Stomach (tissue), 19 donors: ENCODE measurements at places on chromosomes 6 and 20. TPM values are rescaled to one million over a fixed set of nuclear protein-coding genes. Genes with fewer than 3 reads are reported as not detected.
A peak's percentile ranks its signal among the peaks of the same experiment; 100 is the strongest.

DNA sequence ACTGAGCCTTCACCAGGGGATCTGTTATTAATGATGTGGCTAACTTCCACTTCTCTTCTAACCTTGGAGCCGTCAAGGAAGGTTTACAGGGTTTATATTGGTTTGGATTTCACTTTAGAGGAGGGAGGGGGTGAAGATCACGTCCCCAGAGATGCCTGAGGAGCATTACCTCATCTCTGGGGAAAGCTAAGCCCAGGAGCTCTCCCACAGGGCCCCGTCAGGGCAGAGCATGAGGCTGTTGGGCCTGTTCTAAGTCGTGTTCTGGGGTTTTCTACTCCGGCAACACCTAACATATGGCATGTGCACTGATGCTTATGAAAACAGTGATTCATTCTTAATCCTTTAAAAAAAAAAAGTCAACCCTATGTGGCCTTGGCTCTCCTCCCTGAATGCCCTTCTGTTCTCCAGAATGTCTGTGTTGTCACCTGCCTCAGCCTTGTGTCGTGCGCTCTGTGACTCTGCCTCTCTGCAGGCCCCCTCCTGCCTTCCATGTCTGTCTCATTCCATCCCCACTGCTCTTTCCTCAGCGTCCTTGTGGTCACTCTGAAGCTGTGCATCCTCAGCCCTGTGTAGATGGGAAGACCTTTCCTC is 97.4 kb upstream of the JARID2 start:
- H3K27me3 ChIP-seq: no peaks in the 10 kb centered on the region
- DNase-seq: peak; percentile 59
- no peak overlapping the region for H3K27ac ChIP-seq
- H3K4me1 ChIP-seq: no peaks in the 10 kb centered on the region
- H3K4me3 ChIP-seq: no peak overlapping the region
- H3K36me3 ChIP-seq: no peaks in the 10 kb centered on the region

- no peak for DNase-seq
- H3K36me3 ChIP-seq: no peaks in the 10 kb centered on the region
- H3K27me3 ChIP-seq: no peaks in the 10 kb centered on the region
- H3K27ac ChIP-seq: peak overlapping the region; percentile 18
Observed at GRCh38 chr6:166588691-166589336, 2.3 kb upstream of the RAMACL start.

DNA sequence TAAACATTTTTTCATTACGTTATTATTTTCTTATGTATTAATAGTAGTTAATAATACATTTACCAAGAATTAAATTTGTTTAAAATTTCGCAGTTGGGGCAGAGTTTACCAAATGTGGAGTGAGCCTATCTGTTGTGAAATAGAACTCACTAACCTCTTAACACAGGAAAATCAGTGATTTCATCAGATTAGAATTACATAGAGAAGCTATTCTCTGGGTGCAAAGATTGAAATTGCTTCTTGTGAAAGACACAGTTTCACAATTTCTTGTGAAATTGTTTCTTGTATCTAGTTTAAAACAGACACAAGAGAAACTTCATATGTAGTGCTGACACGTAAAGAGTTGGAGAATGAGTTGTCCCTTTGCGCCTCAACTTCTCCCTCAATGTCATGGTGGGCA is 69.4 kb upstream of the PRL start:
- H3K4me1 ChIP-seq: no peaks in the 10 kb centered on the region
- no peak overlapping the region for H3K27ac ChIP-seq
- no peaks in the 10 kb centered on the region for H3K36me3 ChIP-seq
- DNase-seq: no peak
- H3K27me3 ChIP-seq: no peaks in the 10 kb centered on the region

DNA sequence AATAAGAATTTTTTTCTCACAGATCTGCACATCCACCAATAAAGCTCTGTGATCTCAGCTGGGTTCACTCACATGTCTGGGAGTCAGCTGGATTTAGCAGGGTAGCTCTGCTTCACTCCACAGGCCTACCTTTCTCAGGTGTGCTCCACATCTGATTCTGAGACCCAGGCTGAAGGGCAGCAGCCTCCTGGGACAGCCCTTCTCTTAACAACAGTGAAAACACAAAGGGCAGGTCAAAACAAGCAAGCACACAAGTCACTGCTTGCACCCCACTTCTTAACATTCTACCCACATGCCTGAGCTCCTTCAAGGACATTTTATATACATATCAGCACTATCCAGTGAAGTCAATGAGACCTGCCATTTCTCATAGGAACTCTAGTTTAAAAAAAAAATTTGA is 96.0 kb upstream of the MAP3K4 start:
- no peak overlapping the region for H3K27ac ChIP-seq
- H3K4me3 ChIP-seq: no peak overlapping the region
- H3K27me3 ChIP-seq: no peaks in the 10 kb centered on the region
- DNase-seq: no peak

- no peaks in the 10 kb centered on the region for H3K36me3 ChIP-seq
- H3K4me1 ChIP-seq: peaks cover 31% of the 10 kb centered on the region
- no peak overlapping the region for H3K4me3 ChIP-seq
- no peaks in the 10 kb centered on the region for H3K27me3 ChIP-seq
- no peak for DNase-seq
Observed at GRCh38 chr20:25533920-25534700, 51.2 kb downstream of the NINL start.

GRCh38 chr20:45779011-45779915 is 12.4 kb downstream of the WFDC3 start:
- H3K4me1 ChIP-seq: peaks cover 62% of the 10 kb centered on the region
- H3K36me3 ChIP-seq: no peaks in the 10 kb centered on the region
- H3K27ac ChIP-seq: peak overlapping the region; percentile 96
- H3K4me3 ChIP-seq: no peak overlapping the region
- no peaks in the 10 kb centered on the region for H3K27me3 ChIP-seq

Gene TNFRSF6B
- total RNA-seq: not detected

Gene MEI4
- total RNA-seq: 0.73 TPM
